Activated naive CD8-positive, alpha-beta T cell treated with anti-CD3 and anti-CD28 coated beads, Interleukin-2, amount 10 ng/mL, durations not matched to agents 7 days and 5 days (primary cell): ENCODE measurements at places on chromosomes 6 and 20.
A peak's percentile ranks its signal among the peaks of the same experiment; 100 is the strongest.

DNA sequence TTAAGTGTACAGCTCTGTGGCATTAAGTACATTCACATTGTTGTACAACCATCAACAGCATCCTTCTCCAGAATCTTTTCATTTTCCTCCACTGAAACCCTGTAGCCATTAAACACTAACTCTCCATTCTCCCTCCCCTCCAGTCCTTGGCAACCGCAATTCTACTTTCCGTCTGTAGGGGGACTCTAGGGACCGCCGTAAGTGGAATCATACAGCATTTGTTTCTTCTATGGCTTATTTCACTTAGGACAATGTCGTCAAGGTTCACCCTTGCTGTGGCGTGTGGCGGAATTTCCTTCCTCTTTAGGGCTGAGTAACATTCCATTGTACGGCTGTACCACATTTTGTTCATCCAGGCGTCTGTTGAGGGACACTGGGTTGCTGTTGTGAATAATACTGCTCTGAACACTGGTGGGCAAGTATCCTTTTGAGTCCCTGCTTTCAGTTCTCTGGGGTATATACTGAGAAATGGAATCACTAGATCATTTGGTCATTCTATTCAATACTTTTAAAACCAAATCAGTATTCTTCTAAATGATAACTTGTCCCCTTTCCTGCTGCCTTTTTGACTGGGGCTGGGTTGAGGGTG lies 50.7 kb downstream of the PPP1R3G start:
- H3K4me1 ChIP-seq: peaks cover 11% of the 10 kb centered on the region
- H3K4me3 ChIP-seq: no peak overlapping the region
- no peak overlapping the region for H3K27ac ChIP-seq
- no peaks in the 10 kb centered on the region for H3K36me3 ChIP-seq

- DNase-seq: peak; percentile 51
- H3K4me3 ChIP-seq: peak within 1 kb of the TSS; percentile 98
- peaks cover 39% of the 10 kb centered on the region for H3K36me3 ChIP-seq
- peak within 1 kb of the TSS; percentile 98 for H3K27ac ChIP-seq
- H3K27me3 ChIP-seq: no peaks in the 10 kb centered on the region
These were observed at the start of gene TRIM38 for GRCh38 chr6:25962149-25963127. Gene TRIM38 (plus strand): TSS chr6:25962802. CDS start chr6:25966523, 3,721 bp downstream.

DNA sequence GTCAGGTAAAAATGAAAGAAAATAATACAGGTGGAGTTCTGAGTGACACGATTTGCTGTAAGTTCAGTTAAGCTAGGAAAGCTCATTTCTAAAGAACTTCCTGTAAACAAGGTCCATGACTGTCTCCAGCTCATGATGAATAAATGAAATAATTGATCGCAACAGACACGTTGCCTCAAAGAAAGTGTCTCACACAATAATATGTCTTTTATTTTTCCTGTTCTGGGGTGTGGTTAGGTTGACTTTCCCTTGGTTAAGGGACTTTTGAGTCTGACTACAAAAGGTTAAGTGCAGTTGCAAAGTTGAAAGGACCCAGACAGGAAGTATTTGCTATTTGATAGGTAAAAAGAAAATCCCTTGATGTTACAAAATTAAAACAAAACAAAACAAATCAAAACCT lies 304.2 kb upstream of the PRDM1 start:
- H3K27ac ChIP-seq: peak overlapping the region; percentile 78
- no peak for DNase-seq
- H3K4me1 ChIP-seq: peaks cover 20% of the 10 kb centered on the region
- no peaks in the 10 kb centered on the region for H3K27me3 ChIP-seq
- peak overlapping the region; percentile 48 for H3K4me3 ChIP-seq

DNA sequence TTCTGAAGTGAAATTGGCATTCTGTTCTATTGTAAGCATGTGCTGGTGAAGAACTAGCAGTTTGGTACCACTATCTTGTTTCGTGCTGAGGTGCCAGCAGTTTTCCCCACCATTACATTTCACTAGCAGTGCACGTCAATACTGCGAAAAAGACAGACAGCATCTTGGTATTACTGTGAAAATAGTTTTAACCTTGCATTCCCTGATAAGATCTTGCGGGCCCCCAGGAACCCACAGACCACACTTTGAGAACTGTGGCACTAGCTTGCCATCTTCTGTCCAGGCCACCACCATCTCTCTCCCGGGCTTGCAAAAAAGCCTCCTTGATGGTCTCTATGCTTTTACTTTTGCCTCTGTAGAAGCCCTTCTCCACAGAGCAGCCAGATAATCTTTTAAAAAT lies 185.7 kb downstream of the BACH2 start:
- DNase-seq: peak; percentile 87
- H3K4me3 ChIP-seq: peak overlapping the region; percentile 64
- peak overlapping the region; percentile 93 for H3K27ac ChIP-seq
- H3K36me3 ChIP-seq: peaks cover 41% of the 10 kb centered on the region
- H3K4me1 ChIP-seq: peaks cover 59% of the 10 kb centered on the region

- no peak overlapping the region for H3K27ac ChIP-seq
- H3K4me3 ChIP-seq: no peak overlapping the region
- DNase-seq: no peak
- no peaks in the 10 kb centered on the region for H3K27me3 ChIP-seq
- peaks cover 23% of the 10 kb centered on the region for H3K4me1 ChIP-seq
These were observed 19.0 kb downstream of the CEP85L start for GRCh38 chr6:118632359-118632758.

- no peaks in the 10 kb centered on the region for H3K36me3 ChIP-seq
- no peak for DNase-seq
- H3K27ac ChIP-seq: no peak overlapping the region
- H3K27me3 ChIP-seq: no peaks in the 10 kb centered on the region
These were observed 25.7 kb downstream of the TCF15 start for GRCh38 chr20:584161-584970.

DNA sequence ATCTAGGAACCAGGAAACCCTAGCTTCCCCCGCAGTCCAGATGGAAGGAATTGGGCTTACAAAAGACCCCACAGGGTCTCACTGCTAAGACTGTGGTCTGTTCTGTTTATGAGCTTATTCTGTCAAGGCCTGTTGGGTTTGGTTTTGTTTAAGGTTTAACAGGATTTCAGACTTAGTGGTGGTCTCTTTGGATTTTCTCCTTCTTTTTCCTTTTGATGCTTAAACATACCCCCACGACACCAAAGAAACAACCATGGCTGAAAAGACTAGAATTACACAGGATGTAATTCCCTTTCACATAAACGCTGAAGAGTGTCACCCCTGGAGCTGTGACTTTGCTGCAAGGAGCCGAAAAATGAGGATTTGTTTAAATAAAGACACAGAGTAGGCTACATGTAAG lies 408.6 kb downstream of the PREX1 start:
- H3K27ac ChIP-seq: no peak overlapping the region
- H3K4me1 ChIP-seq: no peaks in the 10 kb centered on the region
- no peak for DNase-seq
- no peak overlapping the region for H3K4me3 ChIP-seq

DNA sequence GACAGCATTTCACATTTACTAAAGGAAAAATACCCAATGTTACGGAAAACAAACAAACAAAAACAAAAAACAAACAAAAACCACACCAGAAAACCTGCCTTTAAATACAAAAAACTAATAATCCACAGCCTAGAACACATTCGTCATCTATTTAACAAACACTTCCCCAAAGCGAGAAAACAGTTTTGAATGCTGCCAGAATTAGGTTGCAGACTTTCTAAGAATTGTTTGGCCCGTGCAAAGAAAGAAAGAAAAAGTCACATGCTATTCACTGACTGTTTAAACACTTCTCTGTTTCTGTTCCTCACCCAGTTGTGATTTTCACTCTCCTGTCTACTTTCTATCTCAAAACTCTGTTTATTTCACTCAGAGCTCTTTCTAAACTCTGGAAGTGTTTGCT lies 52.5 kb downstream of the BCAS1 start:
- no peak overlapping the region for H3K27ac ChIP-seq
- no peak overlapping the region for H3K4me3 ChIP-seq
- no peak for DNase-seq
- no peaks in the 10 kb centered on the region for H3K27me3 ChIP-seq

GRCh38 chr6:39765508-39766065 lies 26.6 kb upstream of the DAAM2 start:
- H3K36me3 ChIP-seq: no peaks in the 10 kb centered on the region
- no peak overlapping the region for H3K27ac ChIP-seq
- DNase-seq: no peak
- no peak overlapping the region for H3K4me3 ChIP-seq
- H3K27me3 ChIP-seq: peaks cover 5% of the 10 kb centered on the region
- H3K4me1 ChIP-seq: no peaks in the 10 kb centered on the region

DNA sequence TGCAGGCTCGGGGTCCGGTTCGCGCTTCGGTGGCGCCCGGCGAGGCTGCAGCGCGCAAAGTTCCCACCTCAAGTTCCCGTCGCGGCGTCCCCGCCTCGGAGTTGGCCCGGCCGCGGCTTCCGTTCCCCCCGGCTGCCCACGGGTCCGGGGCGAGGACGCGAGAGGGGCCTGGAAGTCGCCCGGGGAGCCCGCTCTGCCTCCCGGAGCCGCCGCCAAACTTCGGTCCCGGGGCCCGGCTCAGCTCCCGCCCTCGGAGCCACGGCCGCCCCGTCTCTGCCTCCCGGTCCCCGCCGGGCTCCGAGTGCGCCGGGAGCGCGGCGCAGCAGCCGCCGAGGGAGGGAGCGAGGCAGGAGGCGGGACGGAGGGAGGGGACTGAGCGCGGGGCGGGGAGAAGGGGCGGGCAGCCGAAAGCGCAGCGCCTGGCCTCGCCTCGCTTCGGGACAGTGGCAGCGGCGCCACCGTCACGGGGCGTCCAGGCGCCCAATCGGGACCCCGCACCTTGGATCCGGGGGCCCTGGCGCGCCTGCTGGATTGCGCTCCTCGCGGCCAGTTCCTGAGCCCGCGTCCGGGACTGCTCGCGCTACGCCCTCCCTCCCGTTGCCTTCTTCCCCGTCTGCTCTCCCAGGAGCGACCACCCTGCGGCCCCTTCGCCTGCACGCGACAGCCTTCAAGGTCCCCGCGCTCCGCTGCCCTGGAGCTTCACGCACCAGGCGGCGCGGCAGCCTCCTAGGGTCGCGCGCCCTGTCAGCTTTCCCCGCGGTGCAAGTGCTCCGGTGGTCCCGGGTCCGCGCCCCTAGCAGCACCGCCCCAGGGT lies at the start of gene KCNG1:
TSS of gene KCNG1 (minus strand) at position 305 of the 814 bp plus-strand sequence. CDS start 12,769 bp downstream, outside the sequence.
- H3K4me1 ChIP-seq: peaks cover 6% of the 10 kb centered on the region
- no peak within 1 kb of the TSS for H3K27ac ChIP-seq
- DNase-seq: peak; percentile 68

GRCh38 chr6:8065519-8065911 lies 1.3 kb upstream of the BLOC1S5 start:
- H3K4me3 ChIP-seq: peak overlapping the region; percentile 18
- H3K27me3 ChIP-seq: no peaks in the 10 kb centered on the region
- H3K36me3 ChIP-seq: no peaks in the 10 kb centered on the region
- H3K4me1 ChIP-seq: peaks cover 13% of the 10 kb centered on the region

DNA sequence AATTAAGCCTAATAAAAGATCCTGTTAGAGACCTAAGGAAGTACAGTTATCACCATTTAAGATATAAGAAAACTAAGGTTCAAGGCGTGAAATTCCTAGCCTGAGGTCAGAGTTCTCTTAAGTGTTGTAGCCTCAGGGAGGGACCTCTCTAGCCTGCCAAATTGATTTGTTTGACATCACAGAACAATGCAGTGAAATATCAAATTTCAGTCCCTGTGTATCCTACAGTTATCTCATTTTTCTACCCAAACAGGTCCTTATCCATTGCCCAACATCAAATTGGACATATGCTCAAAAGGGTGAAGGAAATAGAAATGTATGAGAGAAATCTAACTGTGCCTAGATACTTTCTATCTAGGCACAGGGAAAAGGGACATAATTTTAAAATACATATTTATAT lies 63.0 kb downstream of the NCOA7 start:
- no peaks in the 10 kb centered on the region for H3K27me3 ChIP-seq
- no peak for DNase-seq
- peaks cover 2% of the 10 kb centered on the region for H3K4me1 ChIP-seq
- H3K36me3 ChIP-seq: peaks cover 21% of the 10 kb centered on the region

- no peaks in the 10 kb centered on the region for H3K4me1 ChIP-seq
- no peak overlapping the region for H3K4me3 ChIP-seq
- H3K27me3 ChIP-seq: peaks cover 2% of the 10 kb centered on the region
- no peaks in the 10 kb centered on the region for H3K36me3 ChIP-seq
These were observed 311.1 kb upstream of the RNF24 start for GRCh38 chr20:4326195-4327065.

- peaks cover 35% of the 10 kb centered on the region for H3K27me3 ChIP-seq
- no peak overlapping the region for H3K27ac ChIP-seq
- H3K4me3 ChIP-seq: no peak overlapping the region
- no peaks in the 10 kb centered on the region for H3K4me1 ChIP-seq
- DNase-seq: no peak
These were observed 38.4 kb upstream of the TGM2 start for GRCh38 chr20:38203337-38203980.

- H3K4me1 ChIP-seq: peaks cover 9% of the 10 kb centered on the region
- no peaks in the 10 kb centered on the region for H3K36me3 ChIP-seq
- peak; percentile 43 for DNase-seq
- H3K4me3 ChIP-seq: peak overlapping the region; percentile 61
- H3K27me3 ChIP-seq: peaks cover 66% of the 10 kb centered on the region
- H3K27ac ChIP-seq: no peak overlapping the region
These were observed 639 bp upstream of the CD24 start for GRCh38 chr6:106974999-106975737.

- DNase-seq: no peak
- H3K4me3 ChIP-seq: no peak overlapping the region
- H3K4me1 ChIP-seq: peaks cover 1% of the 10 kb centered on the region
- H3K36me3 ChIP-seq: no peaks in the 10 kb centered on the region
- no peak overlapping the region for H3K27ac ChIP-seq
These were observed 53.9 kb downstream of the GTF2H5 start for GRCh38 chr6:158222066-158222465.

- H3K4me3 ChIP-seq: no peak overlapping the region
- H3K4me1 ChIP-seq: peaks cover 44% of the 10 kb centered on the region
- peak overlapping the region; percentile 65 for H3K27ac ChIP-seq
- H3K27me3 ChIP-seq: no peaks in the 10 kb centered on the region
These were observed 37.8 kb upstream of the THEMIS start for GRCh38 chr6:127938701-127939100.

- H3K27me3 ChIP-seq: no peaks in the 10 kb centered on the region
- no peak for DNase-seq
These were observed 89.0 kb upstream of the TOP1 start for GRCh38 chr20:40939667-40940066.

GRCh38 chr6:144217797-144218196 lies 67.3 kb upstream of the UTRN start:
- H3K27me3 ChIP-seq: no peaks in the 10 kb centered on the region
- DNase-seq: no peak
- H3K4me3 ChIP-seq: no peak overlapping the region
- peaks cover 1% of the 10 kb centered on the region for H3K36me3 ChIP-seq

- no peak overlapping the region for H3K4me3 ChIP-seq
- no peak for DNase-seq
- no peaks in the 10 kb centered on the region for H3K27me3 ChIP-seq
- peaks cover 2% of the 10 kb centered on the region for H3K36me3 ChIP-seq
These were observed 195.7 kb downstream of the FARS2 start for GRCh38 chr6:5457041-5457440.
